ENCODE measurements at places on chromosomes 1 and 21.

DNA sequence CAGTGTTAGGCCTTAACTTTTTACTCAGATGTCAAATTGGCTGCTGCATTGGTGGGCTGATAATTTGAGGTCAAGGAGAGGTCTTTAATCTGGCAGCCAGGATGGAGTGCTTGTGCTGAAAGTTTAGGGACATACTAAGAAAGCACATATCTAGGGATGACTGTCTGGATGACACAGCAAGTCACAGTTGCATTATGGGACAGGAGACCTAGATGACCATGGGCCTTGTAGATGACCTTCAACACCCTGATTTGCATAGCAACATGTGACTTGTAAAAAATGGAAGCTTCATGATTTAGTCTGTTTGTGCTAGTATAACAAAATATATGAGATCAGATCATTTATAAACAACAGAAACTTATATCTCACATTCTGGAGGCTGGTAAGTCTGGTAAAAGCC lies 18.0 kb upstream of the HSD3B2 start:
- DNase-seq, result no peak

- no peak for DNase-seq
These were observed 12.7 kb upstream of the S100A8 start for GRCh38 chr1:153403421-153404085.

GRCh38 chr1:225750875-225751824 lies 26.5 kb upstream of the SRP9 start:
- DNase-seq, result no peak

DNA sequence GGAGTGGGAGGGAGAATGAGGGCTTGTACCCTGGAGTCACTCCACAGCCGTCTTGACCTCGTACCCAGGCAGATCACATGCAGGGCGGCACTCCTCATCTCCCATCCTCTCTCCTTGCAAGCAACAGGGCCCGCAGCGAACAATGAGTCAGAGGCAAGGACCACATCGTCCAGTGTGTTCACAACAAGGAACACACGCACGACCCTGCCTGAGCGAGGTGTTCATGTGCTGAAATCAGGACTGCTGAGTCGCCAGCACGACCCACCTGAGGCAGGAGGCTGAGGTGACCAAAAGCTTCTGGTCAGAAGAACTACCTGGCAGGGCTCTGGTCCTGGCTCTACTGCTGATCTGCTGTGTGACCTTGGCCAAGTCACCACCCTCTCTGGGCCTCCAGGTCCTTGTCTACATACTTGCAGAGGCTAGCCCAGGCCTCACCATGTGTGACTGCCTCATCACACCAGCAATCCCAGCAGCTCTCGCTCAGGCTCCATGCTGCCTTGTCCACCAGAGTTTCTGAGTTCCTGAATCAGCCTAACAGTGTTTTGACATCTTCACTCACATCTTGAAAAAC lies 78.0 kb downstream of the SSBP3 start:
- no peak for DNase-seq

GRCh38 chr1:103516693-103517092 lies 8.8 kb upstream of the RNPC3 start:
- no peak for DNase-seq

- DNase-seq, result no peak
These were observed 83.0 kb downstream of the RRAGC start for GRCh38 chr1:38776466-38777065.

- DNase-seq, result no peak
These were observed 489.3 kb downstream of the AMY1C start for GRCh38 chr1:104238991-104239390.

DNA sequence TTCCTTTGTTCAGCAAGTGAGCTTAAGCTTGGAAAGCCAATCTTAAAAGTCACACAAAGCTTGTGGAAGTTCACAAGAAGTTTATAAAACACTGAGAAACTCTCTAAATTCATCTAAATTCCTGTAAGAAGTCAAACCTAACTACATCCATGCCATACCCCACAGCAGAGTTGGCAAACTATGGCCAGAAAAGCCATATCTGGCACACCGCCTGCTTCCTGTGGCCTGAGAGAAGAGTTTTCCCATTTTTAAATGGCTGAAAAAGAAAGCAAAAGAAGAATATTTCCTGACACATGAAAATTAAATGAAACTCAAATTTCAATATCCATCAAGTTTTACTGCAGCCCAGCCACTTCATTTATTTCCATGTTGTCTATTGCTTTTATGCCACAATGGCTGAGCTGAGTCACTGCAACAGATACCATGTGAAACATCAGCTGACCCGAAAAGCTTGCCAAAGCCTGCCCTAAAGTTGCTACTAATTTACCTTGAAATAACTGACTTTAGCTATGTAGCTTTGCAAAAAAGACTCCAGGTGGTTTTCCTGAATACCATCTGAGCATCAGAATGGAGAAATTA lies 237.1 kb downstream of the SLC45A1 start:
- peak; percentile 58 for DNase-seq

DNA sequence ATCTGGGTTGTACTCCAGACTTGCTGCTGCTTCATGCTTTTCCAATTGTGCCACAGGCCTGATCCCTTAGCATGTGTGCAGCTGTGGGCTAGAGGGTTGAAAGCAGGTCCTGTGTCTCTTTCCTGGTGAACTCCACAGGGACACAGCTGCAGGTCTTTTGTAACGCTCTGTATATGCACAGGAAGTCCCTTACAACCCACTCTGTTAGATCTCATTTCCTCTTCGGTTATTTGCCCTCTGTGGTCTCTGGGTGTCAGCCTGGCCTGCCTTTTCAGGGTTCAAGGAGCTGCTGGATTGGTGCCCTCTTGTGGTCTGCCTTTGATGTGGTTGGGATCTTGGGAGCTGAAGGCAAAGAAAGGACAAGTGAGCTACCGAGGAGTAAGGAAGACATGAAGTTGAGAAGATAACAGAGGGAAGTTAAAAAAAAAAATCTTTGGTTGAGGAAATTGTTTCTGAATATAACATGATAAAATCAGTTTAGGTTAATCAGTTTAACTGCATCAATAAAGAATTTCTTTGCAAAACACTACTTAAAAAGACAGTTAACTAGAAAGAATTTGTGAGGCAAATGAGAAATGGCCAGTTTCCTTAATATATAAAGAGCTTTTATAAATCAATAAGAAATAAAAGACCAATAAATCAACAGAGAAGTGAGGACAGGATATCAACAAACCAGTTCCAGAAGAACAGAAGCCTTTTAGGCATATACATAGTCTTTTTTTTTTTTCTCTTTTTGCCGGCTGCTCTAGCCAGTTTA lies 44.1 kb downstream of the UCK2 start:
- peak; percentile 90 for DNase-seq

DNA sequence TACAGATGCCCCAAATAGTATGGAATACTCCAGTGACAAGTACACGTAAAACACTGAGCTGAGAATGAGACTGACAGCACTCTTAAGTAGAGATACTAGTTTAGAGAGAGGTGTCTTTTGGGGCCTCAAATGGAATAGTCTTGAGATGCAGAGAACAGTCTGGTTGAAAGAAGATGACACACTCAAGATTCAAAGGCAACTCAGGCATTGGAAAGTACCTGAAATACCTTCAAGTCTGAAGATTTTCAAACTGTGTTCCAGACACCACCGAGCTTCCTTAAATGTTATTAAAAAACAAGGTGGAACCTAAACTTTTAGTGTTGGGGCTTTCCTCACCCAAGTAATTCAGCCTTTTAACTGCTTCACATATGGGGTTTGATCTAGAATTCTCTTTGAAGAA lies 437.7 kb downstream of the OMA1 start:
- no peak for DNase-seq

DNA sequence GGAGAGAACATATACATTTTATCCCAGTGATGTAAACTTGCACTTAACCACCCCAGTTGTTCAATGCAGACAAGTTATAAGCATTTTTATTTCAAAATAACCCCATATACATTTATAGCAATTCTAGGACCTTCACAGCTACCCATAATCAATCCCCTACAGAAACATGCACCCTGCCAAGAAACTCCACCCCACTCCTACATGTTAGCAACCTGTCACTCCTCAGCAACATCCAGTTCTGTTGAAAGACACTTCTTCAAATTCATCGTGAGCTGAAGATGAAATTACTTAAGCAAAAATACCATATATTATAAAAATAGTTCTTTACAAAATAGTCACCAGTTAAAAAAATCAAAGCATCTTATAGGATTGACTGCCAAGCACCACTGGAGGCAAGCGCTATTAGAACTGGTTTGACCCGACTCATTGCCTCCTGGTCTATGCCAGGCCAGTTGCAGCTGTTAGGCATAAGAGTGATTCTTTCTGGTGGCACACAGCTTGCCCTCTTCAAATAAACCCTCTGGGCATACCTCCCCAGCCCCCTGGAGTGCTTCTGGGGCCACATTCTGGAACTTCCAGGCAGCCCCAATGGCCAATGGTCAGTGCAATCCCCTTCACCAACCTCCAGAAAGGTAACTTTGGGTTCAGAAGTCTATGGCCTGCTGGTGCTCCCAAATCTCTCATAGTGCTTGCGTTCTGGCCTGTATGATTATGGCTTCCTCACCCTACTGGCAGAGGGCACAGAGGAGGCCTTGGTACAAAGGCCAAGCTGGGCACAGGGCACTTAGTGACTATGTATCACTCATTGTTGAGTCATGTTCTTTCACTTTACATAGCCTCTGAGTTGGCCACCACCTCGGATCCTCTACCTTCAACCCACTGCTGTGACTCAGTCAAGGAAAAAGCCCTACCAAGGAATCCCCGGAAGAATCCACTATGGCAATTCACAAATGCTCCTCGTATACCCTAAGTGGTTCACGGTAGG lies 72.2 kb upstream of the RALGPS2 start:
- DNase-seq, result peak; percentile 46

DNA sequence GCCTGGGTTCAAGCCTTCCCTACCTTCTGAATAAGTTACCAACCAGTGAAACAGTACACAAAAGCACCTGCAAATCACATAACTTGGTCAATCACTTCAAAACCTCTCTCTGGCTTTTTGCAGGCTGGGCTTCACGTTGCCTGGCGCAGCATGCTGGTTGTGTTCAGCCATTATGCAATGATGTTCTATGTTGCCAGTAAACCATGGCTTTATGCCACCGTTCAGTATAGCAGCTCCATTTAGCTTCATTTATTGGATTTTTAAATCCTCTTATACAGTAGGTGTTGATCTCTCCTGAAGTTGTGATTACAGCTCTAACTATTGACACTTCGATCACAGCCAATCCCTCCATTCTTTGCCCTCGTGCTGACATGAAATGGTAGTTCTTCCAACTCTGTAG lies 233.6 kb upstream of the PTBP2 start:
- no peak for DNase-seq

GRCh38 chr1:39317111-39317510 lies 112.6 kb downstream of the MACF1 start:
- no peak for DNase-seq

DNA sequence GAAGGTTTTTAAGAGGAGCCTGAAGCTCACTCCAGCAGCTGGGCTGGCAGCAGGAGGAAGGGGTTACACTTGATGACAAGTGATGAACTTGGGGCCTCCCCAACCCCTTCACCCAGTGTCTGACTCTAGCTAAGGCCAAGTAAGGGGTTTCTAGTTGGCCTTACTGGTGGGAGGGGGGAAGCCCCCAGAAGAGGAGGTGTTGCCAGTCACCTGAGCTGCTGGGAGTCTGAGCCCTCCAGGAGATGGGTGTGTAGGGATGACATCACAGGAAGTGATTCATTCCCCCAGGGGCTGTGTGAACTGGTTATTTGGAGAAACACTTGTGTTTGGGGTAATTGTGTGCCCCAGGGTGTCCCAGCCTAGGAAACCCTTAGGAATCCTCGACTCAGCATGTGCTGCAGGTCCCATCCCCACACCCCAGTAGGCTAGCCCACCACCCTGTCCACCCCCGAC lies 3.1 kb downstream of the PADI1 start:
- DNase-seq, result peak; percentile 32

- DNase-seq, result no peak
These were observed 14.6 kb upstream of the SPSB1 start for GRCh38 chr1:9278116-9278515.

DNA sequence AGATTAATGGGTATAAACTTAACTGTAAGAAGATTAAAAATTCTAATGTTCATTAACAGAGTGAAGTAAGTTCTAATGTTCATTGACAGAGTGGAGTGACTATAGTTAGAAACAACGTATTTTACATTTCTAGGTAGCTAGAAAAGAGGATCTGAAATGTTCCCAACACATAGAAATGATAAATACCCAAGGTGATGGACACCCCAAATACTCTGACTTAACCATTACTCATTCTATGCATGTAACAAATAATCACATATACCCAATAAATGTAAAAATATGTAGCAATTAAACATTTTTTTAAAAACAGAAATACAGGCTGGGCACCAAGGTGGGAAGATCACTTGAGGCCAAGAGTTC lies 62.1 kb downstream of the ABL2 start:
- DNase-seq, result no peak

- no peak for DNase-seq
These were observed 51.8 kb downstream of the CD160 start for GRCh38 chr1:145771056-145771455.

DNA sequence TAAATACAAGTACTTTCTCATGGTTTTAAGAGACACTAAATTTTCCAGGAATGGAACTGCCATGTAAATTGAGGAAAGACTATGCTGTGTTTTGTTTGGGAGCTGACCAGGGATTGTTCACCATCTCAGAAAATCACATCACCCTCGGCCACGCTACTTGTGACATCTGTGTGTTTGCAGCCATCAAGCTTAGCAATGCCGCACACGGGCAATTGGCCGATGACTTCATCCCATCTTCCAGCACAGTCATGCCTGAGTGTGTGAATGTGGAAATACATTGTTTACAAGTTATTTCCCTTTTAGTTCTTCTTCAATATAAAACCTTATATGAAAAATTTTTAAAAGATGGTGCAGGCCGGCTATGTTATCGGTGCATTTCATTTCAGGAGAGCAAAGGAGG lies 121.6 kb downstream of the GLIS1 start:
- peak; percentile 32 for DNase-seq

DNA sequence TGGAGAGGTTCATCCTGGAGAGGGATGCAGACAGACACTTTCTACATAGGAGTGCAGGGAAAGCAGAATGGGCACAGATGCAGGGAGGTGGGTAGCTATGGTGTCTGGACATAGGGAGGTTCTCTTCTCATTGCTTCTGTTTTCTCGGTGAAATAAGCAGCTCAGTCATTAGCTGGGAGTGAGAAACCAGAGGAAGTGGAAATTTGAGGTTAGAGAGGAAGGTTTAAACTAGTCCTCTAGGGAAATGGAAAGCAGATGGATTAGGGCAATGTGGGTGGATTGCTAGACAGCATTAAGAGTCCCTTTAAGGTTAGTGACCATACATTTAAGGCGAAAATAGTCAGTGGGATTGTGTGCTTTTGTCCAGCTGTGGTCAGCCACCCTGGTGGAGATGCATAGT lies 39.6 kb downstream of the MPZL1 start:
- DNase-seq, result no peak

- no peak for DNase-seq
These were observed 19.9 kb upstream of the TTC4 start for GRCh38 chr1:54695764-54696163.

- DNase-seq, result no peak
These were observed 290.7 kb downstream of the TM2D1 start for GRCh38 chr1:61434276-61434675.

Measured in myocyte (in vitro differentiated cells).